Non-pigmented ciliary epithelial cell (primary cell): ENCODE measurements at places on chromosomes 6 and 20.

DNA sequence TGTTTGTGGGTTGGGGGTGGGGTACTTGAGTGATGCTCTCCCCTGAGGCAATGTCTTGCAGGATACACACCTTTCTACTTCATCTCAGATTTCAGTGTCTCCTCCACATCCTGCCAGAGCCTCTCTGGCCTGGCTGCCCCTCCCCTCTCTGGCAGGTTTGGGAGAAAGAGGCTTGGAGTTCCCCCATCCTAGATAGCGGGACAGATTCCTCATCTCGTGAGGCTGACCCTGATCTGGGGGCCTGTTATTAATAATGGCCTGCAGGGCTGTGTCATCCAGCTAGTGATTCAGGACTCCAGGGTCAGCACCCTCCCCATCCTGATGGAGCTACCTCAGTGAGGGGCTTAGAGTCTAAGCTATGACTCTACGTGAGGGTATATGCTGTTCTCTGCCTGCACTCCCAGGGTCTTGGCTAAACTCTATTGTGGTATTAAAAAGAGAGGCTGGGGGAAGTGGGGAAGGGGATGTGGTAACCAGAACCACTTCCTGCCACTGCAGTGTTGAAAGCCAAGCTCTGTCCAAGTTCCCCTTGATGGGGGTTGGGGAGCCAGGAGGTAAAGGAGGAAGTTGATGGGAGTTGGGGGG is 3.7 kb upstream of the MMP9 start:
- DNase-seq = no peak

- DNase-seq = no peak
Observed at GRCh38 chr6:94130478-94130877, 711.1 kb upstream of the EPHA7 start.

DNA sequence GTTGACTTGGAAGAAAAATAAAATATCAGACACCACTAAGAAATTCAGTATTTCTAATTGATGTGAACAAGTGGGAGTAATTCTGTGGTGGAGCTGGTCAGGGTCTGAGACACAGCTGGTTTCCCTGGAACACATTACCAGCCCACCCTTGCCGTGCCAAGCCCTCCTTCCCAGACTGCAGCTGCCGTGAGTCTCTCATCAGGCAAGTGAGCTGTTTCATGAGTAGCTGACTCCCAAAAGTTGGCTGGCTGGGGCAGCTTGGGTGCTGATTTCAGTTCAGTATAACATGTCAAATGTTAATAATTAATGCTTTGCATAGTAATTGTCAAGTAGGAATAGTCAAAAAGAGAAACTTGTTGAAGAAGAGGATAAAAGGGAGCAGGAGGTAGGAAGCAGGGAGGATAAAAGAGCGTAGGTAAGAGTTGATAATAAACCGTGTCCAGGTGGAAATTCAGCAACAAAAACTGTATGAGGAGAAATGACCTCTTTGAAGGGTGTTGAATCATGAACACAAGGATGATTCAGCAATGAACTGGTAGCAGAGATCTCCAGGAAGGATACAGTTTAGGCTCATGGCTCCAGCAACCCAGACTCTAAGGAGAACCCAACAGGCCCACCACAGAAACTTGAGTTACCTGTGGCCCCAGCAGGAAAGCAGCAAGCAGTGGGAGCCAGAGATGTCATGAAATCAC is 110.9 kb upstream of the SSTR4 start:
- DNase-seq = no peak

GRCh38 chr6:89221129-89221528 is 4.0 kb upstream of the GABRR1 start:
- no peak for DNase-seq

DNA sequence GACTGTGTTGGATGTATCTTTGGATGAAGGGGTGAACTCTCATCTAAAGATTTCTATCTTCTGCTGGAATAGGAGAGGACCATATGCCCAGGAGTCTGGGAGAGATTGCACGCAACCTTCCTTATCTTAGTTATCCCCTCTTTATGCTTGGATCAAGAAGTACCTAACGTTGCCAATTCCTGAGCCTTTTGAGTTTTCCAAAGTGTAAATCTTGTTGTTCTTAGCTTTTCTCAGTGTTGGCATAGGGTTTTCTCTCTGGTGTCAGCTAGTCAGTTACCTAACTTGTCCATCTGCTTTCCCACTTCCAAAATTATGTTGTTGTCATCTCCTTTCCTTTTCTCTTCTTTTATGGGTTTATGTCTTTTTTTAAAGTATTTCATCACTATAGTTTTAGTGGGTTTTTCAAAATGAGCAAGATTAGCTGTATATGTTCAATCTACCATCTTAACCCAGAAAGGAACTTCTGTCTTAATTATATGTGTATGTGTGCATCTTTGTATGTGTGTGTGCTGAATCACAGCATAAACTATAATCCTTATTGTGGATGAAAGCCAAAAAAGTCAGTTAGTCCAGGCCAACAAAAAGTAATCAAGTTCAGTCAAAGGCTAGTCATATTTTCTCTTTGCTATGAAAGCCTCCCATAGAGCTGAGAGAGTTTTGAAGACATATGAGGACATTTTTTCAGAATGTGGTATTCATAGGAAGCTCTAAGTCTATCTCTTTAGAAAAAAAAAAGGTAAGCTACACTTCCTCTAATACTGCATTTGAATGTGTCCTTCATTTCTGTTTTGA is 72.1 kb downstream of the KHDC1L start:
- peak; percentile 19 for DNase-seq

- DNase-seq = no peak
Observed at GRCh38 chr6:110617057-110617456, 140.6 kb upstream of the SLC22A16 start.

DNA sequence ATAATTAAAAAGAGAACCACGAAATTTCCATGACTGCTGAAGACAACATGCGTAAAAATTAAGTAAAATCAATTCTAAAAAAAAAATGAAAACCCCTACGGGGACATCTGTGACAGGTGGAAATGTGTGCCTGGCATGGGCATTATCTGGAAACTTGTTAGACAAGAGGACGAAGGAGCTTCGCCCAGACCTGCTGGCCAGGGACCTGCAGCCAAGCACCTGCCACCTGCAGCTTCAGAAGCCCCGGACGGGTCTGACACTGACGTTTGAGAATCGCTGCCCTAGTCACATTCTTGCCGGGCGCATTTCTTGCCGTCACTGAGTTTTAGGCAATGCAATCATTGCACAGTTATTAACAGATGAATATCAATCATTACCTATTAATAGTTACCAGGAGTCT is 140.3 kb downstream of the SMOC2 start:
- DNase-seq = no peak

DNA sequence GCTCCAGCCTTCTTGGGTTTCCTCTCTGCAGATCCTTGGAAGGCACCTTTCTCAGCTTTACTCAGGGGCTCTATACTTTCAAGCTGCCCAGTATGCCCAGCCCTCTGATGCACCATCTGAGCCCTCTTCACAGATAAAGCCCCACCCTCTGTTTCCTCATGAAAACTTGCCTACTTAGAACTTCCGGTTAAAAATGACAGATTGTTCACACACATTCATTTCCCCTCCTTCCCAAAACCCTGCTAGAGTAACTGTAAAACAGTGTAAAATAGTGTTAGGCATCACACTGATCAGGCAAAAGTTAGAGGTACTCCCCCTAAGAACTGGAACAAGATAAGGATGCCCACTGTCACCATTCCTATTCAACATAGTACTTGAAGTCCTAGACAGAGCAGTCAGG is 14.0 kb upstream of the GCM1 start:
- no peak for DNase-seq

GRCh38 chr20:58585753-58586540 is 65.1 kb upstream of the STX16 start:
- no peak for DNase-seq

- no peak for DNase-seq
Observed at GRCh38 chr20:50885068-50885467, 46.2 kb downstream of the ADNP start.

DNA sequence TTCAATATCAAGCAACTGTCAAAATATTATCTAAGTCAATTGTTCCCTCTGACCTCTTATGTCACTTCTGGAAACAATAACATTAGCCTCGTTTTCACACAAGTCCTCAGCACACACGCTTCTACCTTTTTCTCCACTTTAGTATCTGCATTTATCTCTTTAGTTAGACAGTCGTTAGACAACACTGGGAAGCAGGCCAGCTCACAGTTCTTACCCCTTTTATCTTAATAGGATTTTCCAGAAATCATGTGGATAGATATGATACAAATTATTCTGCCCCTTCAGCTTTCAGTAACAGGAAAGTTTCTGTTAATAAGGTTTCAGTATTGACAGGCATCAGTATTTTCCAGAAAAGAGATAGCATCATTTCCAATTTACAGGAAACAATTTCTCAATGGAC is 25.9 kb upstream of the HAO1 start:
- no peak for DNase-seq

DNA sequence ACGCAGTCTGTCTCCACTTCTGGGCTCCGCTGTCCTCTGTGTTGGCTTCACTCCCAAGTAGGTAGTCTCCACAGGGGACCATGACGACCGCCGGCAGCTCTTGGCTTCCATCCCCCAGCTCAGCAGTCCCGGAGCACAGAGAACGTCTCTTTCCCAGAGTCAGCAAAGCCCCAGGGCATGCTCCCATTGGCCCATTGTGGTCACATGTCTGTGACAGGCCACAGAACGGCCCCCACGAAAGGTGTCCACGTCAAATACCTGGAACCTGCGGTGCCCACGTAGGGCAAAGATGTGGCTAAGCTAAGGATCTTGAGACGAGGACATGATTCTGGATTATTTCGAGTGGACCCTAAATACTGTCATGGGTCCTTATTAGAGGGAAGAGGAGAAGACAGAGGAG is 438.4 kb upstream of the SULF2 start:
- DNase-seq = no peak

GRCh38 chr6:21928827-21929226 is 335.3 kb downstream of the SOX4 start:
- DNase-seq = no peak

- DNase-seq = no peak
Observed at GRCh38 chr20:62815066-62815991, 1.5 kb upstream of the COL9A3 start.

- no peak for DNase-seq
Observed at GRCh38 chr20:61664556-61665320, 400.9 kb downstream of the TAF4 start.

DNA sequence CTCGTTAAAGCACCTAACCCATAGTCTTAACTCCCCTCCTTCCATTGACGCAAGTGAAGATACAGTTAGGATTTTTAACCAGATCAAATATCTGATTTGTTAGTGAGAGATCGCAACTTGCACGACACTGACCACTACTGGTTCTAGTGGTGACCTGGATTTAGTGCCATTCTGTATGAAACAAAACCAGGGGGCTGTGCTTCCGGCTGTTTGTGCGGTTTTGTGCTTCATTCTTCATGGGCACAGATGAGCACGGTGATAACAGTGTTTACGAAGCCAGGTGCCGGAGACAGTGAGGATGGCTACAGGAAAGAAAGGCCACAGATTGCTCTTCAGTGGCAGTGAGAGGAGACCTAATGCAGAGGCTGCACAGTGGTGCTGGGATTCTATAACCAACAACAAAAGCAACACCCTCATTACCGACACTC is 75.5 kb downstream of the NOL4L start:
- DNase-seq = no peak

DNA sequence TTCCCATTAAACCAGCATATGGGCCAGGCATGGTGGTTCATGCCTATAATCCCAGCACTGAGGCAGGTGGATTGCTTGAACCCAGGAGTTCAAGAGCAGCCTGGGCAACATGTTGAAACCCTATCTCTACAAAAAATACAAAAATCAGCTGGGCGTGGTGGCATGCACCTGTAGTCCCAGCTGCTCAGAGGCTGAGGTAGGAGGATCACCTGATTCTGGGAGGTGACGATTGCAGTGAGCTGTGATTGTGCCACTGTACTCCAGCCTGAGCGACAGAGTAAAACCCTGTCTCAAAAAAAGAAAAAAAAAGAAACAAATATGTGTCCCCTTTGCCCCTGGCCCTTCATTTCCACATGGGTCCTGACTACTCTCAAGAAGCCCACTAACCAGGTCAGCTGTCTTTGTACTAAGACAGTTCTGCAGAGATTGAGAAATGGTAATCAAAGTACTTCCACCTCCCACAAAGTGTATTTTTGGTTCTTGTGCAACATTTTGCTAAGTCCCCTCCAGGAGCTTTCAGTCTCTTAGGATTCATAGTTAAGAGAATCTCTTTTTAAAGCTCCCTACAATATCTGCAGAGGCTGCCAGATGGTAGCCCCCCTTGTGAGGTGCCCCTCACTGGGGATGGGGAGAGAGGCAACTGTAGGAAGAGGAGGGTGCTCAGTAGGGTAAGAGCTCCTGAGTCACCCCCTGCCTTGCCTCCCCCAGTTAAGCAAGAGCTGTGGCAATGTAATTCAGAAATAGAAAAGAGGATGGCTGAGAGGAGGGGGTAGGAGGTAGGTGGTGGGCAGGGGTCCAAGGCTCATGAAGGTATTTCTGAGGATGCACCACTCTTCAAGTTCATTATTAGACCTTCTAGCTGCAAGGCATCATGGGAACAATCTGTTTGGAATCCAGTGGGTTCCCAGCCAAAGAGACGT is 16.5 kb upstream of the WFDC2 start:
- DNase-seq = no peak

GRCh38 chr6:119352001-119352400 is 2.4 kb upstream of the MAN1A1 start:
- DNase-seq = no peak

DNA sequence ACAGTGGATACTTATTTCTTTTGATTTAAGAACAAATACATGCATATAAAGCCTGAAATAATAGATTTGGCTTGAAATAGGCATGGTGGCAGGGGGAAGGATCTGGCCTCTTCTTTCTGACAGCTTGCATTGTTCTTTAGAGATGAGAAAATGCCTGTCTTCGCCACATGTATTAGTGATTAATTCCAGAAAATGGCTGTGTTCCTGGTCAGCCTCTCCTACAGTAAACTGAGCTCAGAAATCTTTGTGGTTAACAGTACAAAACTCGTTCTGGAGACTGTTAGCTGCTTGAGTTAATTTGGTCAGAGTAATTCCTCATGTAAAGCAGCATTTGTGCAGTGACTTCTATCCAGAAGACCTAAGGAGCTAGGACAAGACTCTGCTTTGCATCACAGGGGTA is 151.5 kb downstream of the EYA4 start:
- no peak for DNase-seq

DNA sequence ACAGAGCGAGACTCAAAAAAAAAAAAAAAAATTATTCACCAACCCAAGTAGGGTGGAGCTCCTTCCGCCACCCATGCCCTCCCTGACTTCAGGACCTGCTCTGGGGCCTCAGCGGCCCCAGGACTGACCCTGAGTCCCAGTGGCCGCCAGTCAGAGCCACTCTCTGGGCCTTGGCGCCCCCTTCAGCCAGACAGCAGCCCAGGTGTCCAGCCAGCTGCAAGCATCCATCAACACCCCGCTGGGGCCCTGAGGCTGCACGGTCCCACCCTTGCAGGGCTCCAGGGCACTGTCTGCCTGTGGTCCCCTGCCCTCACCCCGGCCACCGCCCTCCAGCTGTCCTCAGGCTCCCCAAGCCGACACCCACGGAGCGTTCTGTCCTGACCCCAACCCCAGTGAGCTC is 11.4 kb upstream of the KCNQ2 start:
- no peak for DNase-seq

GRCh38 chr6:131400054-131400778 is 172.8 kb upstream of the ARG1 start:
- peak; percentile 67 for DNase-seq
